ENCODE measurements at places on chromosomes 1 and 21. TPM values are rescaled to one million over a fixed set of nuclear protein-coding genes. Genes with fewer than 3 reads are reported as not detected.
A peak's percentile ranks its signal among the peaks of the same experiment; 100 is the strongest.

DNA sequence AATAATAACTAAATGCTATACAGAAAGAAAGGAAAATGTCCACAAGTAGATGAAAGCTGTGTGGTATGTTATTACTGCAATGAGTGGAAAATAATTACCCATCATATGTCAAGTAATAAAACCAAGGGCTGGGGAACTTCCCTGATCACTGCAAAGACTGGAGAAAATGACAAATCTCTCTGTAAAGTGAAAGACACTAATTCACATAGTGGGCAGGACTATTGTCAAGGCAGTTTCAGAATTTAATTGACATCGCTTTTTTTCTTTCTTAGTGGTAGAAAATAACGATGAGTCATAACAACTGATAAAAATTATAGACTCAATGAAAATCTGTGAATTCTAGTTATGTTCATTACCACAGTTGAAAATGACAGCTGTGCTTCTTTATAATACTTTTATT lies 153.7 kb upstream of the ST6GALNAC5 start:
- no peak for DNase-seq

GRCh38 chr1:181044449-181044966 lies 10.7 kb downstream of the MR1 start:
- DNase-seq: peak; percentile 91

GRCh38 chr1:199746666-199747384 lies 280.7 kb upstream of the NR5A2 start:
- no peak for DNase-seq

GRCh38 chr1:218376722-218377121 lies 31.6 kb downstream of the TGFB2 start:
- no peak for DNase-seq

DNA sequence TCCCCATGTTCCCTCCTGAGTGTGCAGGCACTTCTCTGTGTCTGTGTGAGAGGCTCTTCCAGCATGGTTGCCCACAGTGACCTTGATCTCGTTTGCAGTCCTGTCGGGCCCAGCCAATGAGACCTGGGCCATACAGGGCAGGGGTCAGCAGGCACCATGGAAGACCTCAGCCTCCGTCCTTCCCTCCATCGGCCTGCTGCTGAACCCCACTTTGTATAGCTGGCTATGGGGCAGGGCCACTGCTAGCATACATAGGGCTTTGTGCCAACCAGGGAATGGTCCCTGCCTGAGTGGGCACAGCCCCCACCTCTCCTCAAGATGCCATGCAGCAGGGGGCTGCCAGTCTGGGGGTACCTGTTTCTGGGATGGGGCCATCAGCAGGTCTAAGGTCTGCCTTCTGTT lies 3.8 kb downstream of the C1orf35 start:
- DNase-seq: no peak

GRCh38 chr1:15742339-15742801 lies at the start of gene TMEM82:
TMEM82 (plus strand) TSS chr1:15742499; CDS start chr1:15742560, 61 bp downstream.
- no peak for DNase-seq

DNA sequence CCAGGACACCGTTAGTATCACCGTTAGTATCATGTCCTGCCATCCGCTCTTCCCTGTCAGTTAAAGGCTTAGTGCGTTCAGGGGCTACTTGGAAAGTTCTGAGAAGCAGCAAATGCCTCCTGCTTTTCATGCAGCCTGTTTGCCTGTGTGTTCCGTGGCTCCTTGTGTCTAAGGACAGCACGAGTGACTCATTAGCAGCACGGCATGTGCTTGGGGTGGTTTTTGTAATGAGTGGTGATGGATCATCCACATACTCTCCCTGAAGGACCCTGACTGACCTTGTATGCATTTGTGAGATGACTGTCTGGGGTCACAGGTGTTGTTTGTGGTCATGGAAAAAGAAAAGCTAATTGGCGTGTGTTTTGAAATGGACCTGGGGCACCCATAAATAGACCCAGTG lies 221.9 kb downstream of the PBX1 start:
- no peak for DNase-seq

GRCh38 chr1:210624722-210625121 lies 296.0 kb downstream of the HHAT start:
- DNase-seq: no peak

GRCh38 chr1:224505454-224506093 lies 71.0 kb upstream of the WDR26 start:
- DNase-seq: no peak

- DNase-seq: no peak
Observed at GRCh38 chr1:237416924-237417655, 375.1 kb downstream of the RYR2 start.

DNA sequence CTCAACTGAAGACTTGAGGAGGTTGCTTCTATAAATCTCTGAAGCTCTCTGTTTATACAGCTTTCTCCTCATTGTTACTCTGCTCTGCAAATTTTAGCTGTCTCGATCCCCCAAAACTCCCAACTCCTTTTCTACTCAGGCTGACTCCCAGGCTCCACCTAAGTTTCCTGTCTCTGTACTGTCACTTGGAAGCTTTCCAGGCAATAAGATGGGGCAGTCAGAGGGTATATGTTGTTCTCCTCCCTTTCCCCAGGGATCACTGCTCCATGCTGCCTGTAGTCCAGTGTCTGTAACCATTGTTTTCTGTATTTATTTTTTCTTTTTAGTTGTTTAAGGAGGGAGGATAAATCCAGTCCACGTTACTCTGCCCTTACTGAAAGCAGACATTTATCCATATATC lies 13.4 kb downstream of the TSNAX start:
- DNase-seq: no peak

- DNase-seq: peak; percentile 60
Observed at GRCh38 chr1:181148636-181149035, 60.1 kb downstream of the IER5 start.

GRCh38 chr1:111221276-111221632 lies 6.3 kb upstream of the CHI3L2 start:
- DNase-seq: no peak

DNA sequence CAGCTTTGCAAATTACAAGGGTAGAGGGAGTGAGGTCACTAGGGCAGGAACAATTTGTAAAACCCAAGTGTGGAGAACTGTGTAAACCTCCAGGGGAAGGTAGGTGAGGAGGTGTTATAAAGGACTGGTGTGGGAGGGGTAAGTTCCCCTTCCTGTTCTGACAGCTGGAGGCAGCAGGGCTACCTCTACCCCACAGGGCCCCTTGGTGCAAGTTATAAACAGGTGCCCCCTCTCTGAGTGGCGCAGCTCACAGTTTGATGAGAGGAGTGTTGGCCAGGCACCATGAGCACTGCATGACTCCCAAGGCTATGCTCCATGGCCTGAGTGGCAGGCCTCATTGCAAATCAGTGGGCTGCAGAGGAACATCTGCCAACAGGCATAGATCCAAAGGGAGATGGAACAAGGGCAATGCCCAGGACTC lies 41.0 kb downstream of the MFSD2A start:
- no peak for DNase-seq

DNA sequence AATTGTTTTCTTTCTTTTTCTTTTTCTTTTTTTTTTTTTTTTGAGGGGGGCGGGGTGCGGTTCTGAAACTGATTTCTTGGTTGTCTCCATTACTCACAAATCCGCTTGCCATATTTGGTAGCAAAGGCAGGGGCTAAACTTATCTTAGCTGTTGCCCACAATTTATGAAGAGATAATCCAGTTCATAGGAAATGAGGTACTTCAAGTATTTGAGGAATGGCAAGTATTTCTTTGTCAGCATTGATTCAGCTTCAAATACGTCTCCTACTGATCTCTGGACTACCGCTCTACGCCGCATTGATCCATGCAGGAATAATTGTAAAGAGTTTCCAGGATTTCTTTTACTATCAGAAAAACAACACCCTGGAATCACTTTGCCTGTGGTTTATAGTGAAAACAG lies 289.2 kb upstream of the DPYD start:
- DNase-seq: peak; percentile 87

GRCh38 chr21:43846430-43846829 lies 18.6 kb upstream of the AGPAT3 start:
- DNase-seq: no peak

- no peak for DNase-seq
Observed at GRCh38 chr1:240004086-240004749, 87.5 kb upstream of the FMN2 start.

GRCh38 chr1:50252196-50252595 lies 143.5 kb downstream of the ELAVL4 start:
- DNase-seq: no peak

DNA sequence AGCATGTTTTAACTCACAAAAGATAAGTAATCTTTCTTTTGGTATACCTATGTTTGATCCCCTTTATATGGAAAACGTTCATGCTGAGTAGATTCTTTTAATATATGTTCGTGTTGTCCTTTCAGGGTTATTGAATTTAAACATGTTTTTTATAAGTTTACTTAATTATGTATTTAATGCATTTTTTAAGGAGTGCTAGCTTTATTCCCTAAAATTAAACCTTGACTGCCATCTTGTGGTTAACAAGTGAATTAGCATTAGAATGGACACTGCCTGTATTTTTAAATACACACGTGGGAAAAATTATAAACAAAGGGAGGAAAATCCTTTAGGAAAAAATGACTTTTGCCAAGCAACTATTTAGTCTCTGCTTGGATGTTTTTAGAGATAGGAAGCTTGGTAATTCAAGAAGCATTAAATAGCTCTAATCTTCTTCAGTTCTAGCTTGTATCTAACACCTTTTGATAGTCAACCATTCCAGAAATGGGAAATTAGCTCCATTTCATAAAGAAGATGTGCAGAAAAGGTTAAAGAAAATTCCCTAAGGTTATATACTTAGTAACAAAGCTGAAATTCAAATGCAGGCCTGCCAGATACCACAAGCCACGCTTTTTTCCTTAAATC lies 43.0 kb downstream of the UBE2U start:
- no peak for DNase-seq

- no peak for DNase-seq
Observed at GRCh38 chr1:229437443-229437842, 3.5 kb upstream of the ACTA1 start.

GRCh38 chr21:41008974-41009373 lies 159.0 kb upstream of the BACE2 start:
- DNase-seq: no peak

DNA sequence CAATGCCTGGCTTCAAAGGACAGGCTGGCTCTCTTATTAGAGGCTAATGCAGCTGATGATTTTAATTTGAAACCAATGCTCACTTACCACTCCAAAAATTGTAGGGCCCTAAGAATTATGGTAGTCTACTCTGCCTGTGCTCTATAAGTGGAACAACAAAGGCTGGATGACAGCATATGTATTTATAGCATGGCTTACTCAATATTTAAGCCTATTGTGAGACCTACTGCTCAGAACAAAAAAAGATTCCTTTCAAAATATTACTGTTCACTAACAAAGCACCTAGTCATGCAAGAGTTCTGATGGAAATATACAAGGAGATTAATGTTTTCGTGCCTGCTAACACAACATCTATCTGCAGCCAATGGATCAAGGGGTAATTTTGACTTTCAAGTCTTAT lies 73.8 kb upstream of the DUSP10 start:
- DNase-seq: peak; percentile 61

- no peak for DNase-seq
Observed at GRCh38 chr1:46411010-46411405, 16.9 kb downstream of the FAAH start.

- no peak for DNase-seq
Observed at GRCh38 chr1:243731301-243731891, 118.6 kb downstream of the AKT3 start.

GRCh38 chr1:61812916-61813315 lies 70.6 kb downstream of the PATJ start:
- DNase-seq: peak; percentile 2

GRCh38 chr1:62467092-62467491 lies 30.2 kb downstream of the USP1 start:
- DNase-seq: no peak

DNA sequence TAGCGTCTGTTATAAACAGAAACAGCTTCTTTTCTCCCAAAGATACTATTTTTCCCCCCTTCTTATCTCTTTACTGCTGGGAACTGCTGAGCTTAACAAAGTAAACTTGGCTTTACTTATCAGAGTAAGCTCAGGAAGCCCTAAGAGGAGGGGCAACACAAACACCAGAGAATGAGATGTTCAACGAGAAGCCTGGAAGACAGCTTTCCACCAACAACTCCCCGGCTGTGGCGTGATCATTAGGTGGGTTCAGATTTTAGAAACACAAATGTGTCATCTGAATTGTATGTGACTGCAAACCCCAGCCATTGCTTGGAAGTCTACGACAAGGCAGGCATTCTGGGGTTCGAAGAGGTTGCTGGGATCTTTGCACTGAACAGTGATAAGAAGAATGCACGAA lies 181.2 kb upstream of the ESRRG start:
- no peak for DNase-seq

- no peak for DNase-seq
Observed at GRCh38 chr1:68479501-68479900, 17.4 kb downstream of the DEPDC1 start.

DNA sequence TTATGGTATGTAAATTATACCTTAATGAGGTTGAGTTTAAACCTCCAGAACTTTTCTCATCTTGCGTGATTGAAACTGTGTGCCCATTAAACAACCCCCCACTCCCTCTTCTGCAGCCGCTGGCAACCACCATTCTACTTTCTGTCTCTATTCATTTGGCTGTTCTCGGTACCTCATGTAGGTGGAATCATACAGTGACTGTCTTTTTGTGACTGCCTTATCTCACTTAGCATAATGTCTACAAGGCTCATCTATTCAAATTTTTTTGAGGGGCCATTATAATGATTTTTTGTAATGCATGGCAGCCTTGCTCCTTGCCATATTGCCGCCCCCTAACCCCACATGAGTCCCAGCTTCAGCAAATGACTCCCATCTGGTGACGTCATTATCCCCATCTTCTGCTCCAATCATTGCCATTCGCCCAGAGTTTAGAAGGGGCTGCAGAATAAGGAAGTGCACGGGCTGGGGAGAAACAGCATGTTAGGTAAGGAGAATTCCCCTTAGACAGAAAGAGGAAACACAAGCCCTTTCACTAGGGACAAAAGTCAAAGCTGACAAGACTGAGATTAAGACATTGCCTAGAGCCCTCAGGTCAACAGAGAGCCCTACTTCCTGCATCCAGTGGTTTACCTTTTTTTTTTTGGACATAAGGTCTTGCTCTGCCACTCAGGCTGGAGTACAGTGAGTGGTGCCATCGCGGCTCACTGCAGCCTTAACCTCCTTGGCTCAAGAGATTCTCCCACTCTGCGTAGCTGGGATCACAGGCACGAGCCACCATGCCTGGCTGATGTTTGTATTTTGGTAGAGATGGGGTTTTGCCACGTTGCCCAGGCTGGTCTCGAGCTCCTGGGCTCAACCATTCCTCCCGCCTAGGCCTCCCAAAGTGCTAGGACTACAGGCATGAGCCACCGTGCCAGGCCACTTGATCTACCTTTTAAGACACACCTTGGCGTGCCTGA lies 78.4 kb upstream of the ERRFI1 start:
- no peak for DNase-seq

- DNase-seq: no peak
Observed at GRCh38 chr1:150678988-150679387, 18.0 kb downstream of the GOLPH3L start.

- DNase-seq: no peak
Observed at GRCh38 chr1:236760480-236760879, 34.6 kb upstream of the MTR start.

Gene FOXD2
- 0.11 TPM for polyA plus RNA-seq

Gene LCK
- 0.91 TPM for polyA plus RNA-seq

Gene F5
- not detected for polyA plus RNA-seq

Gene MYOG
- not detected for polyA plus RNA-seq

Gene RGS8
- polyA plus RNA-seq: not detected

Gene GJC2
- polyA plus RNA-seq: 1.0 TPM

Gene HPCAL4
- not detected for polyA plus RNA-seq

Gene SPOCD1
- 2.8 TPM for polyA plus RNA-seq

Gene PLA2G2D
- polyA plus RNA-seq: not detected

Gene CLCA4
- not detected for polyA plus RNA-seq

Gene MFSD2A
- polyA plus RNA-seq: 49.8 TPM

Data from foreskin keratinocyte (primary cell).